ENCODE measurements at places on chromosomes 2 and 18. TPM values are rescaled to one million over a fixed set of nuclear protein-coding genes. Genes with fewer than 3 reads are reported as not detected.

The SPEG gene
- total RNA-seq = 1.7 TPM

The CPLX4 gene
- not detected for total RNA-seq

The CSRNP3 gene
- total RNA-seq = 0.47 TPM

The MC4R gene
- not detected for total RNA-seq

The ALPP gene
- not detected for total RNA-seq

The EIF4E2 gene
- 91.4 TPM for total RNA-seq

The CNGA3 gene
- not detected for total RNA-seq

The C2orf72 gene
- total RNA-seq = 0.29 TPM

The ANKRD62 gene
- not detected for total RNA-seq

The MYL1 gene
- not detected for total RNA-seq

The FBXO41 gene
- total RNA-seq = 2.3 TPM

The IRS1 gene
- total RNA-seq = 4.0 TPM

The CRIM1 gene
- 618 TPM for total RNA-seq

The TMEM178A gene
- total RNA-seq = 1.9 TPM

The PREPL gene
- total RNA-seq = 28.8 TPM
